ENCODE measurements at places on chromosomes 6 and 20. TPM values are rescaled to one million over a fixed set of nuclear protein-coding genes. Genes with fewer than 3 reads are reported as not detected.

DNA sequence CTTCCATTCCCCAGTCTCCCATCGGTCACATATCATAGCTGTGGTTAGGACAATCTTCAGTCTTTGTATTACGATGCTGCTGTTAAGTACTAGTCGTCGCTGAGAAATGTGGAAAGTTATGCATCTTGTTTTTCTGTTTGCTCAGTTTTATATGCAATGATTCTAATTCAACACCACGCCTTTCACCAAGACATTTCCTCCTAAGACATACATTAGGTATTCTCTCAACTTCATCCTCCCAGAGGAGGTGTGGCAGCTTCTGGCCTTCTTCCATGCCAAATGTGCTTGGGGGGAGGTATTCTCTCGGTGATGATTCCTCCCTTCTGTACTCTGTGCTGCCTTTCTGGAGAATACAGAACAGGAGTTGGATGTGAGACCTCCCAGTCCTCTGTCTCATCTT, 66.1 kb downstream of the B4GALT5 start:
- no peak for DNase-seq

- DNase-seq = no peak
These were observed 116.5 kb downstream of the SCML4 start for GRCh38 chr6:107707346-107708275.

GRCh38 chr20:20411402-20411801, 43.5 kb downstream of the INSM1 start:
- no peak for DNase-seq

GRCh38 chr6:160435935-160436334, 87.8 kb downstream of the SLC22A3 start:
- DNase-seq = peak; percentile 49

DNA sequence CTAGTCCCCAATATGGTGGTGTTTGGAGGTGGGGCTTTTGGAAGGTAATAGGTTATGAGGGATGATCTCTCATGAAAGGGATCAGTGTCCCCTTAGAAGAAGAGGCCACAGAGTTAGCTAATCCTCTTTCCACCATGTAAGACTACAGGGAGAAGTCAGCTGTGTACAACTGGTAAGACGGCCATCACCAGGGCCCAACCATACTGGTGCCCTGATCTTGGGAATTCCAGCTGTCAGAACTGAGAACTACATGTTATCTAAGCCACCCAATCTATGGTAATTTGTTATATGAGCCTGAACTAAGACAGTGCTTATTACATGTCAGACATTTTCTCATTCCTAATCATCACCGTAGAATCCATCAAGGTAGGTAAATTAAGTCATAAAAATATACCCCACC, 77.7 kb upstream of the ZNF217 start:
- no peak for DNase-seq

DNA sequence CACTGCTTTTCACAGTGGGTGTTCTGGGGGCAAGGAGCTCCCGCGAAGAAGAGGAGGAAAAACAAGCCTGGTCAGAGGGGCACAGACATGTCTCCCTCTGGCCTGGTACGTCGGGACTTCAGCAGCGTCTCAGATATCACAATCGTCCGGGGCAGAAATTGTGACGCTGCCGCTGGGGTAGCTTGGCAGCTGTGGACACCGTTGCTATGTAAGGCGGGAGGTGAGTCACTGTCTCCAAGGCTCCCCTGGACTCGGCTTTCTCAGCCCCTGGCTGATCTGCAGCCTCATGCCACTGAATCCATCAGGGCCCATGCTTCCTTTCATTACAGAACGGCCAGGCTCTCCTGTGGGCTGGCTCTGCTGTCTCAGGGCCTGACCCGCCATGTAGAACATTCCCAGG, 98.7 kb downstream of the SULF2 start:
- DNase-seq = no peak

GRCh38 chr6:163707387-163708355, 293.2 kb downstream of the QKI start:
- no peak for DNase-seq

The RNASET2 gene
- 48.7 TPM for total RNA-seq

The TNF gene
- total RNA-seq = 53.4 TPM

The BTNL2 gene
- total RNA-seq = not detected

Data from activated CD8-positive, alpha-beta T cell treated with anti-CD3 and anti-CD28 coated beads, Interleukin-2, amount 10 ng/mL, durations not matched to agents 7 days and 5 days (primary cell).